ENCODE measurements at places on chromosomes 12 and 14.

DNA sequence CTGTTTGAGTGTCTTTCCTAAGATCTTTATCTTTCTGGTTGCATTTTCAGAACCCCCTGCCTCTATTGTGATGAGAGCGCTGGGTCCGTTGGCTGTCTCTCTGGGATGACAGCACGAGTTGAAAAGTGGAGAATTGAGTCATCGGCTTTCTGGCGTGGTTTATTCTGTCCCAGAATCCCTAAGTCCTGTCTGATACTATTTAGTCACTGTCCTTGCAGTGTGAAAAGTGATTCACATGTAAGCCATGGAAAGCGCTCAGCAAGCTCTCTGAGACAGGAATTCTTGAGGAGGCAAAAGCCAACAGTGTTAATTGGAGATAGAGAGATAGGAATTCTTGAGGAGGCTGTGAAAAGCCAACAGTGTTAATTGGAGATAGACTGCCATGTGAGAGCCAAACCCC lies 121.7 kb downstream of the CHST11 start:
- no peak for DNase-seq

- DNase-seq: peak; percentile 44
Measured at GRCh38 chr12:75814851-75815754, 216.5 kb downstream of the PHLDA1 start.

DNA sequence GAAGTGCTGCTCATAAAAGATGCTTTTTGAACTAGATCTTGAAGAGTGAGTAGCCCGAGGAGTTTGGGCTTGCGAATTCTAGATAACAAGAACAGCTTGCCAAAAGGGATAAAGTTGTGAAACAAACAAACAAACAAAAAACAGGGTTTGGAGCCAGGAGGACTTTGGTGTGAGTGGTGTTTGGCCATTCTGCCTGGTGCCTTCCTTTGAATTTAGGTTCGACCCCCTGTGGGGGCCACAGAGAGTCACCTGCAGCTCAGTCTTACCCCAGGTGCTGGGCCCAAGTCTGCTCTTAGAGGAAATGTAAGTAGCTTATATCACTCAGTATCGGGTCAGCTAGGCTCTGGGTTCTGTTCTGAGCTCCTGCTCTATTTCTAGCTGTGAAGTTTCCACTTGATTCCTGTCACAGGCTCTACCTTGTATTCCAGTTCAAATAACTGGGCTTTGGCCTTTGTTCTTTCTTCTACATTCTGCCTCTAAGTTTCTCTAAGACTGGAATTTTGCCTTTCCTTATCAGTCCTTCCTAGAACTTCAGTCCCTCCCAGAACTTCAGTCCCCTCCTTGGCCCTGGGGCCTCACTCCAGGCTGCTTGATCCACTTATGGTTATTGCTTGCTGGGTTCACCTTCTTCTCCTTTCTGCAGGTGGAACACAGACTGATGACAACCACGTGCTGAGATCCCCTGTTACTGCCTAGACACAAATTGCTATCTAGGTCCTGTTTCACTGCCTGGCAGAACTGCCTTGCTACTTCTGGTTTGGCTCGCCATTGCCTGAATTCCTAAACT lies 20.5 kb upstream of the DUSP6 start:
- no peak for DNase-seq

DNA sequence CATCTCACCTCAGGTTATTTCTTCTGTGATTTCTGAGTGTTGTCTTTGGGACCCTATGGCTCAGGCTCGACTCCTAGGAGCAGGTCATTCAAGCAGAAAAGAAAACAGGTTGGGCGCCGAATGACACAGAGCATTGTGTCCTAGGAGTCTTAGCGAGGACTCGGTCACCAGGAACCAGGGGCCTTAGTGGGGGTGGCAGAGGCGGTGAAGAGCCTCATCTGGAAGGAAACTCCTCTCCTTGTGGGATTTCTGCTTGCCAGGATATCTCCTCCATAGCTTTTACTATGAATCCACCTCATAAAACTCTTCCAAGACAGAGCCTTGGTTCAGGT lies 630 bp downstream of the PLEKHH1 start:
- peak; percentile 32 for DNase-seq

DNA sequence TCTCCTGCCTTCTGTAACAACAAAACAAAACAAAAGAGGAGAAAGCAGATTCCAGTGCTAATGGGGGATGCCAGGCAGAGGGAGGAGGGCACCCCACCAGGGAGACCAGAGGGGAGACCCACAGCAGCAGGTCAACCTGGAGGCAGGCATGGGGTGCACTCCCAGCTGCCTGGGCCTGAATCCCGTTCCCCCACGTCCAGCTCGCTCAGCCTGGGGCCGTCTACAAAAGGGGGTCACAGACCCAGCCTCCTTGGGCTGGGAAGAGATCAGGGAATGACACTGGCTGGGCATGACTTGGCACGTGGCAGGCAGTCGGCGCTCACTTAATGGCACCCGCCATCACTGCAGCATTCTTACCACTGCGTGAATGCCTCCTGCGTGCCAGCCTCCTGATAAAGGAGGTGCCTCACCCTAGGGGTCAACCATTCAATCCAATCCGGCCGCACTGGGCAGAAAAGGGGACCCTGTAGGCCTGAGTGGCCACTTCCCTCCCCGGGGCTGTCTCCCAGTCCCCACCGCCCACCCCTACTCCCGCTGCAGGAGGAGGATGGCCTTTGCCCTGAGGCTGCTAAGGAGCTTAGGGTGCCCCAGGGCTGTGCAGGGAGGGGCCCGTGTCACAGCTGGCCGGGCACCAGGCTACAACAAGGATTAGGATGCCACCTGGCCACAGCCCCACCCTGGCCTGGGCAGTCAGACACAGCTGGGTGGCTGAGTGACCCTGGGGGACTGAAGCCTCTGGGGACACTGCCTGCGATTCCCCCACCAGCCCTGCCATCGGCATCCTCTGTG lies 87.5 kb downstream of the NCOR2 start:
- no peak for DNase-seq

- DNase-seq: no peak
Measured at GRCh38 chr14:95531473-95531872, 3.4 kb upstream of the GLRX5 start.

DNA sequence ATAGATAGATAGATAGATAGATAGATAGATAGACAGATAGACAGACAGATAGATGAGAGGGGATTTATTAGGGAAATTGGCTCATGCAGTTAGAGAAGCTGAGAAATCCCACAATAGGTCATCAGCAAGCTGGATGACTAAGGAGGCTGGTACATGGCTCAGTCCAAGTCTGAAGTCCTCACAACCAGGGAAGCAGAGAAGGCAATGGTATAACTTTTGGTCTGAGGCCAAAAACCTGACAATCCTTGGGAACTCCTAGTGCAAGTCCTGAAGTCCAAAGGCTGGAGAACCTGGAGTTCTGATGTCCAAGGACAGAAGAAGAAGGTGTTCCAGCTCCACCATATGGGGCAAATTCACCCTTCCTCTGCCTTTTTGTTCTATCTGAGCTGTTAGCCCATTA lies 517.6 kb upstream of the ATP2B1 start:
- DNase-seq: no peak

DNA sequence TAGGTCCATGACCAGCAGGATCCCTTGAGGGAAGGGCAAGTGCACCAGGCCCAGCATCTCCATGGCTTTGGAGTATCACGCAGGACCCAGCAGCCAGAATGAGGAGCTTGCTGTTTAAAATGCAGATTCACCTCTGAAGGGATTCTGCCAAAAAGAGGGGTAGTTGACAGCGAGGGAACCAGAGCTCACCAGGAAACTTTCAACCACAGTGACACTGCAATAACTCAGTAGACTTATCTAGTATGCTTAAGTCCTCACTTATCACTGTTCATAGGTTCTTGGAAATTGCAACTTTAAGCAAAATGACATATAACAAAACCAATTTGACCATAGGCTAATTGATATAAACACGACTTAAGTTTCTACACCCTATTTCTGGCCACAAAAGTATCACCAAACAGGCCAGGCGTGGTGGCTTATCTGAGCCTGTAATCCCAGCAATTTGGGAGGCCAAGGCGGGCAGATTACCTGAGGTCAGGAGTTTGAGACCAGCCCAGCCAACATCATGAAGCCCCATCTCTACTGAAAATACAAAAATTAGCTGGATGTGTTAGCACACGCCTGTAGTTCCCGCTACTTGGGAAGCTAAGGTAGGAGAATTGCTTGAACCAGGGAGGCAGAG lies 21.4 kb upstream of the CKAP4 start:
- DNase-seq: no peak

DNA sequence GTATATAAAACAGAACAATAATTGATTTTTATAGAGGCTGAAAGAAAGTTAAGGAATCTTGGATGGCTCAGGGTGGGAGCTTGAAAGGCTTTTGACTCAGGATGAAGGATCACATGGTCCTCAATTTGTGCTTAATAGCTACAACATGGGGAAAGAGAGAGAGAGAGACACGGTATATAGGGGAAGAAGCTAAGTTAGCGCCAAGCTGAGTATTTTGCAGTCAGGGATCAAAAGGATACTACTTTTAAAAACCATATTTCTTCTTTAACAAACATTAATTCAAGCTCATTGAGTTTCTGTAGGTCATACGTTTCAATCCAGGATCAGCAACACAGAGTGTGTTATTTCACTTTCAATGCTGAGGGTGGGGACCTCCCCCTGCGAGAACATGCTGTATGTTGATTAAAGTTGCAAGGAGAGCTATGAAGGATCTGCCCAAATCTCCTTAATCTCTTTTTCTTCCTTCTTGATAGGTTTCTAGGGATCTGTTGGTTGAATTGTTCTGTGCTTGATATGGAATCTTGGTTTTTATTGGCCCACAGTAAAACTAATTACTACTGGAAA lies 133.1 kb upstream of the NUDT4 start:
- DNase-seq: no peak

- no peak for DNase-seq
Measured at GRCh38 chr12:96249196-96250118, 55.3 kb downstream of the ELK3 start.

DNA sequence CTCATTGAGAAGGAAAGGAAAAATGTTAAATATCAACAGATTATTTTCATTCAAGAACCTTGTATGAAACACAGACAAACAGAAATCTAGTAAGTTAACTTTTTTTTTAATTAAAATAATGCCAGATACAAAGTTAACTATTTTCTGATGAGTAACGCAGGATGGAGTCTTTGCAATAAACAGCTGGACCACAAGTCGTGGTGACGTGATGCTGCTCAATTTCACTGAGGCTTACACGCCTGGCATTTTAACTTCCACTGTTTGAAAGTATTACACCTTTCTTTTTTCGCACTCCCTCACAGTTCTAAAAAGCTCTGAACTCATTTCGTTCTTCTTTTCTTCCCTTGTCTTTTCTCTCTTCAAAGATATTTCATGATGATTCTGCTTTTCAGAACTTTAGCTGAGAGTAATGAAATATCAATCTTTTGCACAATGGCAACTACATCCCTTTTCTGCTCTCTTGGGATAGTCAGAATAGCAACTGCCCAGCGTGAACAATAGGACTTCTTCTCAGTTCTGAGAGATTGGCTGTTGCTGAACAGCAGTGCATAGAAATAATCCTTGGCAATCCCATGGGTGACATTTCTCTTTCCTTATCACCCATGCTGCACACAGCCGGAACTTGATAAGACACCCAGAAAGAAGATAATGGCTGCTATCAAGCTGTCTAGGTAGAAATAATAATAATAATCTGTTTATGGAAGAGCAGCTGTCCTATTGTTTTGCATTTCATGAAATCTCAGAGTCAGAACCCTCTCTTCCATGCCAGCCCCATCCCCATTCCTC lies 160.5 kb downstream of the BTG1 start:
- no peak for DNase-seq

- DNase-seq: no peak
Measured at GRCh38 chr14:77593501-77593961, 22.9 kb downstream of the SPTLC2 start.

DNA sequence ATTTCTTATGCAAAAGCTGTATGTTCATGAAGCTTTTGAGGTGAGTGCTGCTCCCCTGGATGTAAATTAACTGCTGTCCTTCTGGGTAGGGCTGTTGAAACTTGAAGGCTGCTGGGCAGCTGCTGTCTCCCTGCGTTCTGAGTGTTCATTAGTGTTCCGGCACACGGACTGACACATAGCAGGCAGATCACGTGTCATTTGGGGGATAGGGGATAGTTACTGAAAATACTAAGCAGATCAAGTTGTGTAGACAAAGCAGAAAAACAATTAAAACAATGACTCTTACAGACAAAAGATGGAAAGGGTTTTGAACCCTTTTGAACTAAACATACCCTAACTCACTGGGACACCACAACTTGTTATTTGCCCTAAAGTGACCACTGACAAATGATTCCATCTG lies 82.5 kb downstream of the PRICKLE1 start:
- no peak for DNase-seq

- DNase-seq: no peak
Measured at GRCh38 chr12:42208574-42208973, 29.5 kb downstream of the YAF2 start.

- DNase-seq: no peak
Measured at GRCh38 chr14:71618716-71619115, 313.5 kb upstream of the RGS6 start.

DNA sequence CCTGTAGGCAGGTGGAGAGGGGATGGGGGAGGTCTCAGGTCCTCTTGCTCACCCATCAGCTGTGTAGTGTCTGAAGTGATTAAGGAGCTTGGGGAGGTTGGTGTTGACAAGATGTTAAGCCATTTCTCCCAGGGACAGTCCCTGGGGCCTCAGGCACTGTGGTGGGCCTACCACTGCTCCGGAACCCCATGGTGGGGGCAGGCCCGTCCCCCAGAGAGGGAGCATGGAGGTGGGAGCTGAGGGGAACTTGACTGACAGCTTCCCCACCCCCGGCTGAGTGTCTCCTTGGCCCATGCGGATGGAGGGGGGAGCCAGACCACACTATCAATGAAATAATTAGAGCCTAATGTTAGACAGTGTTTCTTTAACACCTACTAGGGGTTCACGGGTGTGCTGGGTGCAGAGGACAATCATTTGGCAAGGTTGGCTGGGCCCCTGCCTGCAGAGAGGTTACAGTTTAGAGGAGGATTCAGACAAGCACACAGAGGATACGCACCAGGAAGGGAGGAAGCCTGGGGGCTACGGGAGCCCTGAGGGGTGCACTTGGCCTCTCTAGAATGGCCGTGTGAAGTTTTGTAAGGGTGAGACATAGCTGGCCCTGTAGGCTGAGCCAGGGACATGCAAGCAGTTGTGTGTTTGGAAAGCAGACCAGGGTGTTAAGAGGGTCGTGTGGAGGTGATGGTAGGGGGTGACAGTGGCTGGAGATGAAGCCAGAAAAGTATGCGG lies 19.3 kb upstream of the KRT80 start:
- no peak for DNase-seq

- no peak for DNase-seq
Measured at GRCh38 chr12:15541996-15542631, 219.8 kb downstream of the PTPRO start.

GRCh38 chr12:8658346-8658745 lies 4.3 kb downstream of the MFAP5 start:
- DNase-seq: no peak

DNA sequence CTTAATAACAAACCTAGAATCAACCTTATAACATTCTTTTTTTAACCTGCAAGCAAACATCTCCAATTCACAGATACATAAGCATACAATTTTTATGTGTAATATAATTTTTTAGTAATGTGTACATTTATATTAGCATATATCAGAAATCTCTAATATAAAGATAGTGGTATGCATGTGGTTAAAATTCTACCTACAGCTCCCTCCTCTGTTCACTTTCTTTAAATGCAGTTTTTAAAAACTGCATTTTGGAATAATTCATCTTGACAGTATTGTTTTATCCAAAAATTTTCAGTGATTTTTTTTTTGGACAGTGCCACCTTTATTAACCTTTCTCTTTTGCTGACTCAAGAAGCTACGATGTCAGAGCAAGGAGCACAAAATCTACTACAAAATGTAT lies 13.2 kb upstream of the RXYLT1 start:
- DNase-seq: no peak

- DNase-seq: no peak
Measured at GRCh38 chr14:77804592-77804991, 4.7 kb downstream of the ADCK1 start.
